Activated CD8-positive, alpha-beta memory T cell treated with anti-CD3 and anti-CD28 coated beads for 4 hours (primary cell): ENCODE measurements at places on chromosomes 4 and X.

DNA sequence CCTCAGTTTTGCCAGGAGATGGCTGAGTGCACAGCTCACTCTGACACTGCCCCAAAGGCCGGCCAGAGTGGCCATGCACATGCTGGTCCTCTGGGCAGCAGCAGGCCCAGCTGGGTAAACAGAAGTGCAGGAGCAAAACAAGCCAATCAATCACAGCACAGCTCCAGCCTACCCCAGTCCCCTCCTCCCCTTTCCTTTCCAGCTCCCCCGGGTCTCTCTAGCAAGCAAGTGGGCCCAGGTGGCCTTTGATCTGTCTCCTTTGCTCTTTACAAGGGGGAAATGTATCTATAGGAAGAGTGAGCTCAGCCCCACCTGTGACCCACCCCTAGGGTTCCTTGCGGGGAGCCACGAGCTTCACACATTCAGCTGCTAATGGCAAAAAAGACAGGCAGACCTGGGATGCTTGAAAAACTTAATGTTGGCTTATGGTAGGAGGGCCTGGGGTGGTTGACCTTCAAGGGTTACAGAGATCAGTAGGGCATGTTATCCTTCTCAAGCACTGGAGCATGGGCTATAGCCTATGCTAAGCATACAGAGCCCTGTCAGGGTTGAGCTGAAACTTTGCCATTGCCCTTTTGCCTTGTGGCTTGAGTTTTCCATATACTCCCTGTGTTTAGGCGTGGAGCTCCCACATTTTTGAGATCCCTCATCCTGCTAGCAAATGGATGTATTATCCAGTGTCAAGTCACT is 57.8 kb upstream of the PLAC1 start:
- DNase-seq: no peak

DNA sequence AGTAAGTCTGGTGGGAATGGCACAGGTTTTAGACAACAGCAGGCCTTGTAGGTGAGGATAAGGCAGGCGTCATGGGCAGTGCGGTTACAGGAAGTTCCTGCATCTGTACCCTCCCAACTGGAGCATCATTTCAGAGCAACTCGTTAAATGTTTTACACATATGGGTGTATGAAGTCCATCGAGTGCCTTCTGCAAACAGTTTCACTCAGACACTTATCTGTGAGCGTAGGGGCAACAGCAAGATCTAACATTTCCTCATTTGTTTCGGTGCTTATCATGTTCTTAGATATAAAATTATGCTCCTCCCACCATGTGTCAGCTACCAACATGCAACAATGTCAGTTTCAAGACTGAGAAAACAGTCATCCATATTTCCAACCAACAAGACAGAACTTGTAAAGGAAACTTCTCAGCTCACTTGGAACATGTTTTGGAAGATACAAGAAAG is 69.9 kb downstream of the ELOVL6 start:
- DNase-seq: no peak

DNA sequence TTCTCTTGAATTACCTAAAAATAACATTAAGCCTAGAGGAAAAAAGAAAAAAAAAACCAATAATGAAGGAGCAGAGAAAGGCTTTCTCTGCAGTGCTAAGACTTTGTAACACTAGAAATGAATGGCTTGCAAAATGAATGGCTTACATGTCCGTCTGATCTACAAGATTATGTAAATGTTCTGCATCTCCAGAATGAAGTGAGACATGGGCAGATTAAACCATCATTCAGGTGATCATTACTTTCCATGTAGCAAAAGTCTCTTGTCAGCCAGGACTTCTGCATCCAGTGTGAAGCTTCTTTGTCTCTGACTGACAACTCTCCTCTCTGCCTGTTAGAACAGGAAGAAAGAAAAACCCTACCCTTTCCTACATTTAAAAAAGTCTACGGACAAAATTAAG is 304.3 kb downstream of the LDB2 start:
- no peak for DNase-seq

DNA sequence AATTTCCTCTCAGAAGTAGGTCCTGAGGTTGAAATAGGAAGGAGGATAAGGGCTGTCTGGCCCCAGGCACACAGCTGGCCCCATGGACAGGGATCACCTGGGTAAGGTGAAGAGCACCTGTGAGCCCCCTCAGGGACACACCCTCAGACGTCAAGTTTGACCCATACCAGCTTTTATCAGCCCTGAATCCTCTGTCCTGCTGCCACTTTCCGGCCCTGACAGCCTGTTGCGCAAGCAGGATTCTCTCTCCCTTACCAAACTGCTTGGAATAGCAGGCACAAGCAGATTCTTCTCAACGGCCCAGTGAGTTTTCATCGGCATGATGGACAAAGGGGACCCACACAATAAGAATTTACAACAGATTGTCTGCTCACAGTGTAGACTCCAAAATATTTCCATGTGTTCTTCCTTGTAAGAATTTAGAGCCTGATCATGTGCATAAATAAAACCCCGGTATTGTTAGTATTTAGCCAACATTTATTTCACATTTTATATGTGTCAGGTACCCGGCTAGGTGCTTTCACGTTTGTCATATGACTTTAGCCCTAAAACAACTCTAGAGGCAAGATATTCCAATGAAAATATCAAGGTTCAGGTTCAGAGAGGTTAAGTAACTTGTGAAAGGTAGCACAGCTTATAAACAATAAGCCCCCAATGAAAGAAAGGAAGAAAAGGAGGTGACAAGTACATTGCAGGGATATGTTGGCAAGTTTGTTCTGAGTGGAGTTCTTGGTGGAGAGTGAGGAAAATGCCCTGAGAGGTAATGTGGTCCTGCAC is 107.2 kb upstream of the KIT start:
- no peak for DNase-seq

GRCh38 chr4:70402762-70403161 is 5.0 kb downstream of the OPRPN start:
- DNase-seq: no peak

DNA sequence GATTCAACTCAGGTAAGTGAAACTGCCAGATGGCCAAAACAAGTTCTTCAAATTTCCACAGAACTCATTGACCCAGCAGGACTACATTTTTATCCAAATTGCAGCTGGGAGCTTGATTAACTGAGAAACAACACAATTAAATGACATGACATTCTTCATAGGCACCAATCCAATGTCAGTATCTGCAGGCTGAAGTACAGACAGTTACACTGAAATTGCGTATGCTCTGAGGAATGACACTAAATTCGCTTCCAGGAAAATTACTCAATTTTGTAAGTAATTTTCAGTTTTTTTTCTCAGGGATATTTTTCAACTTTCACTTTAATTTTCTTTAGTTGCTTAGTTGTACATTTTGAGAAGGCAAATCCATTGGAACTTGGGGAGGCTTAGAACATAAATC is 4.5 kb downstream of the C1GALT1C1 start:
- DNase-seq: no peak

- no peak for DNase-seq
These were observed 140.1 kb downstream of the SPANXN4 start for GRCh38 chrX:143165778-143166177.

DNA sequence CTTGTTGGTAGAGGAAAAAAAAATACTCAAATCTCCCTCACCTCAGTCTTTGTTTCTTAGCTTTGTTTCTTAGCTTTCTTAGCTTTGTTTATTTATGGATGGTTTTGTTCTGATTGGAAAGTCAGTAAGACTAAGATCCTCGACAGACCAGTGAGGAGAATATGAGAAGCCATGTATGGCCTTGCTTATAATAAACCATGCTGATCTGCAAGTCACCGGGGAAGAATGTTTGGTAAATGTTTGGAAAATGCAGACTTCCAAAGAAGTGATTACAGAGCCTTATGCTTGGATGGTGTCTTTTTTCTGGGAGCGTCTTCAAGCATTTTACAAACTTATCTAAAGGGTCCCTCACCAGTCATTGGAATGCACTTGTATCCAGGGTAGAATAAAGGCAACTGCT is 90.1 kb upstream of the NOCT start:
- no peak for DNase-seq

DNA sequence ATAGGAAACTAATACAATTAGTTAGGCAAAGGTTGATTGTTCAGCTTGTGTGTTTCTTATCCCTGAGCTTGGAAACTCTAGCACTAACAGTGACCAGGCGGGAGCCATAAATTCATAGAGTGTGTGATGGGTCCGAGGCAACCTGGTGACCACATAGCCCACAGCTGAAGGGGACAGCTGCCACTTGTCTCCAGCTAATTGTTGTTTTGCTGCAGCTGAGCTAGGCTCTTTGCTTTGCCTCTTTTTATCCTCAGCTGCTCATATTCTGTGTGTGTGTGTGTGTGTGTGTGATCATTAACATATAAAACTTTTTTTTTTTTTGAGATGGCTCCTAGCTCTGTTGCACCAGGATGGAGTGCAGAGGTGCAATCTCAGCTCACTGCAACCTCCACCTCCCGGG is 53.2 kb downstream of the DOCK11 start:
- DNase-seq: no peak

GRCh38 chrX:31697294-31697916 is 625.6 kb upstream of the FTHL17 start:
- DNase-seq: no peak

DNA sequence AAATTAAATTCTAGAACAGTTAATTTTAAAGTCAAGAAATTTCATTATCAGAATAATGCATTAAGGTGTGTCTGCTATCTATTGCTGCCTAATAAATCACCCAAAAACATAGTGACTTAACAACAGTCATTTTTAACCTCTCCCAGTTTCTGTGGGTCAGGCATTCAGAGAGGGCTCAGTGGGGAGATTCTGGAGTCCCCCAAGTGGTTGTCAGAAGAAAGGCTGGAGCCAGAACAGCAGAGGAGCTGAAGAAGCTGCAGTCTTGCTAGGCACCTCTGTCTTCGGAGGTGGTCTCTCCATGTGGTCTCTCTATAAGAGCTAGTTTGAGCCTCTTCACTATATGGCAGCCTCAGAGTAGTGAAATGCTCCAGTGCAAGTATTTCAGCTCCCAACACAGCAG is 9.3 kb upstream of the HOPX start:
- DNase-seq: no peak

GRCh38 chrX:40167233-40167849 is 69.6 kb upstream of the BCOR start:
- no peak for DNase-seq

- no peak for DNase-seq
These were observed 28.9 kb downstream of the SNX25 start for GRCh38 chr4:185238215-185238681.

GRCh38 chr4:89196745-89197144 is 85.4 kb downstream of the TIGD2 start:
- DNase-seq: no peak

DNA sequence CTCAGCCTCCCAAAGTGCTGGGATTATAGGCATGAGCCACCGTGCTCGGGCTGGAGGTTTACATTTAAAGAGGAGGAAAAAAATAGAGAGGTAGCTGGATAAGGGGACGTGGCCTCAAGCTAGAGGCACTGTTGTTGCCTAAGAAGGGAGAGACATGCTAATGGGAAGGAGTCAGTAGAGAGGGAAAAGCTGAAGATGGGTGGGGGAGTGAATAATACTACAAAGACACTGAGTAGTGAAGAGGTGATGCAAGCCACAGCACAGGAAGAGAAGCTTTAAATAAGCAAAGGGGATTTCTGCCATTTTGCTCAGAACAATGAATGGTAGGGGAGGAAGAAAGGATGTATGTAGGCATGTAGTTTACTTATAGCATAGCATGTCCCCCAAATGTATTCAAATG is 11.5 kb upstream of the AP1S2 start:
- DNase-seq: no peak

- no peak for DNase-seq
These were observed 59.8 kb upstream of the RELL1 start for GRCh38 chr4:37745946-37746345.

GRCh38 chrX:30580641-30581040 is 3.1 kb upstream of the TASL start:
- DNase-seq: no peak

GRCh38 chr4:173318648-173319211 is 15.4 kb downstream of the HMGB2 start:
- no peak for DNase-seq

GRCh38 chr4:37953620-37954293 is 6.4 kb upstream of the PTTG2 start:
- no peak for DNase-seq

GRCh38 chr4:134533068-134533467 is 331.5 kb upstream of the PABPC4L start:
- DNase-seq: no peak

- DNase-seq: no peak
These were observed 55.1 kb downstream of the NAF1 start for GRCh38 chr4:163111588-163111987.

DNA sequence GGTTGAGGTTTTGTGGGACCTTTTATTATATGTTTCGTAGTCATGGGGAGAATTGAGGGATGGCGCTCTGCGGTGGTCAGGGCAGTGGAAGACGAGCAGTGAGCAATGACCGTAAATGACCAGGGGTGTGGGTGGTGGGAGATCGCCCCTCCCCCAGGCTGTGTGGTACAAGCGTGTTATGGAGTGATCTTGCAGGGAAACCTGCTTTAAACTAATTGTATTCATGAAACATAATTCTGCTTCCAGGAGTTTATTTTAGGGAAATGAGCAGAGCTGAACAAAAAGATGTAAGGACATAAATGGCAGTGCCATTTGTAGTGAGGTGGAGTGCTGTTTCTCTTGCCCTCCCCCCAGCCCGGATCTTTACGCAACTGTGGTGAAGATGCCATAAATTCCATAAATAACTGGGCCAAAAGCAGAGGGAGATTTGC is 20.2 kb downstream of the GYG2 start:
- DNase-seq: no peak

GRCh38 chrX:7926501-7926900 is 712 bp downstream of the PNPLA4 start:
- DNase-seq: no peak

- no peak for DNase-seq
These were observed 248.1 kb upstream of the PPARGC1A start for GRCh38 chr4:24137671-24138601.

DNA sequence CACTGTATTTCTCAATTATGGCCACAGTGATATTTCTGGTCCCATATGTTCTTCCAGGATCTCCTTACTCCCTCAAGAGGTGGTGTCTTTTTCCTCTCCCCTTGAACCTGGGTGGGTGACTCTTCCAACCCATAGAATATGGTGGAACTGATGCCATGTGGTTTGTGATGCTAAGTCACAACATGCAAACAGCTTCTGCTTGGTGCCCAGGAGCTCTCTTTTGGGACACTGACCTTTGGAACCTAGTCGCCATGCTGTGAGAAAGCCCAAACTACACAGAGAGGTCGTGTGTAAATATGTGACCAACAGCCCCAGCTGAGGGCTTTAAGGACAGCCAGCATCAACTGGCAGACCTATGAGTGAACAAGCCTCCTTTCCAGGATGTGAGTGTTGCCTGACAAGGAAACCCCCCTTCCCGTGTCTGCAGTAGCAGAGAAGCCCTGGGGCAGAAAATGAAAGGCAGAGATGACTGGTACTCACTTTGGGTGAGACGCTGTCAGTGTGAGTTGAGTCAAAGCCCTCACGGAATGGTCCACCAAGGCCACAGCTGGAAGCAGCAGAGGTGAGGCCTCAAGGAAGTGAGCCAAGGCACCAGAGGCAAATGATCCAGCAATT is 223.4 kb downstream of the BCOR start:
- DNase-seq: no peak

DNA sequence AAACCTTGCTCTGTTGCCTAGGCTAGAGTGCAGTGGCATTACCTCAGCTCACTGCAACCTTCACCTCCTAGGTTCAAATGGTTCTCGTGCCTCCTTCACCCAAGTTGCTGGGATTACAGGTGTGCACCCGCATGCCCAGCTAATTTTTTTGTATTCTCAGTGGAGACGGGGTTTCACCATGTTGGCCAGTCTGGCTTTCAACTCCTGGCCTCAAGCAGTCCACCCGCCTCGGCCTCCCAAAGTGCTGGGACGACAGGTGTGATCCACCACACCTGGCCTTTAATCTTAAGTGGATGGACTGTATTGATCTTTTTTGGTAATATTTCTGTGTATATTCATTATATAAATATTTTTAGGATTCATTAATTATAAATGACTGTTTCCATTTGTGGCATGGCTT is 158.7 kb upstream of the CXorf51A start:
- no peak for DNase-seq
